ENCODE measurements at places on chromosomes 1 and 21.

GRCh38 chr1:204852854-204853253 is 17.8 kb upstream of the NFASC start:
- no peak for DNase-seq

DNA sequence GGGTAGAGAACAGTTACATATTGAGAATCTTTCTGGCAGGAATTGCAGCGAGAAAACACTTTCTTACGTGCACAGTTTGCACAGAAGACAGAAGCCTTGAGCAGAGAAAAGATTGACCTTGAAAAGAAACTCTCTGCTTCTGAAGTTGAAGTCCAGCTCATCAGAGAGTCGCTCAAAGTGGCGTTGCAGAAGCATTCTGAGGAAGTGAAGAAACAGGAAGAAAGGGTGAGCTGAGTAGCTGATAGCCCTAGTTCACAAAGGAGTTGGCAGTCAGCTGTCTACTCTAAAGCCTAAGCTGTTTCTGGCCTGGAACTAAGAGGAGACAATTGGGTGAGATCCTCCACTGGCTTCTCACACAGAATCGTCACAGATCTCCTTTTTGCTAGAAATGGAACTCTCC is 20.3 kb upstream of the SH3BGRL3 start:
- no peak for DNase-seq

DNA sequence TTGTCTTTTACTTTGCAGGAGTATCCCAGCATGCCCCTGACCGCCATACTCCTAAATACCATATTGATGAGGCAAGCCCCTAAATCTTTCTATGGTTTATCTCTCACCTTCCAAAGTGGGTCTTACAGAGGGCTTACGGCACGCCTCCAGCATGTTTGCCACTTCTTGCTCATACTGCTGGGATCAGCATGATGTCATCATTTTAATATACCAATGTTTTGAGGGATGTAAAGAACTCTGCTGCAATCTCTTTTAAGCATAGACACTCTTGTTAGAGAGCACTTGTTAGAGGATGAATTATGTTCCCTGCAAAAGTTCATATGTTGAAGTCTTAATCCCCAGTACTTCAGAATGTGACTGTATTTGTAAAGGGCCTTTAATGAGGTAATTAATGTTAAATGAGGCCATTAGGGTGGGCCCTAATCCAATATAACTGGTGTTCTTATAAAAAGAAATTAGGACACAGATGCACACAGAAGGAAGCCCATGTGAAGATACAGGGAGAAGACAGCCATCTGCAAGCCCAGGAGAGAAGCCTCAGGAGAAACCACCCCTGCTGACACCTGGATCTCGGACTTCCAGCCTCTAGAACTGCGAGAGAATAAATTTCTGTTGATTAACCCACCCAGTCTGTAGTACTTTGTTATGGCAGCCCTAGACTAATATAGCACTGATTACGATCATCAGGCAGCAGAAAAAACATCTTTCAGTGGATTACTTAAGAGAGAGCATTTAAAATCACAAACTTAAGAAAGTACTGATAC is 16.4 kb upstream of the ABCB10 start:
- no peak for DNase-seq

- peak; percentile 45 for DNase-seq
These were observed 59.6 kb downstream of the VPS26C start for GRCh38 chr21:37207441-37208009.

DNA sequence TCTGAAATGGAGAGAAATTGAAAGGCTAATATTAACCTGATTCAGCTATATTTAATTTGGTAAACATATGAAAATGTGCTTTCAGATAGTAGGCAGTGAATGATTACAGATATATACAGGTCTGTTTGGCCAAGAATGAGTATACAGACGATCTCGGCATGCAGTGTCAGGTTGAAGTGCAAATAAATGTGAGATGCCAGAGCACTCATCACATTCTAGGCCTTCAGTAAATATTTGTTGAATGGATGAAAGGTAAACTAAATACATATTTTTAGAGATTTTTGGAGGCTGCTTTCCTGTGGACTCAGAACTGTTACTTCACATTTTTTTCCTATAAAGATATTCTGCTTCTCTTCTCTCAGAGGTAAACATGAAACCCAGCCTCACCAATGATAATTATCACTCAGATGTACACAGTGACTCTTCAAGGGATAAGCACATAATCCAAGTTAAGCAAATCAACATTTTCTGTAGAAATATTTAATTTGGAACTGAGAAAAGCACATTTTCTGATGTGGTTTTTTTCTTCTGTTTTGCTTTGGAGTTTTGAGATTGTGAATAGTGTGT is 702.9 kb downstream of the BRINP3 start:
- no peak for DNase-seq

GRCh38 chr1:23718482-23718881 is 24.8 kb upstream of the ELOA start:
- peak; percentile 13 for DNase-seq

- no peak for DNase-seq
These were observed 4.4 kb downstream of the MAD2L2 start for GRCh38 chr1:11676386-11677103.

DNA sequence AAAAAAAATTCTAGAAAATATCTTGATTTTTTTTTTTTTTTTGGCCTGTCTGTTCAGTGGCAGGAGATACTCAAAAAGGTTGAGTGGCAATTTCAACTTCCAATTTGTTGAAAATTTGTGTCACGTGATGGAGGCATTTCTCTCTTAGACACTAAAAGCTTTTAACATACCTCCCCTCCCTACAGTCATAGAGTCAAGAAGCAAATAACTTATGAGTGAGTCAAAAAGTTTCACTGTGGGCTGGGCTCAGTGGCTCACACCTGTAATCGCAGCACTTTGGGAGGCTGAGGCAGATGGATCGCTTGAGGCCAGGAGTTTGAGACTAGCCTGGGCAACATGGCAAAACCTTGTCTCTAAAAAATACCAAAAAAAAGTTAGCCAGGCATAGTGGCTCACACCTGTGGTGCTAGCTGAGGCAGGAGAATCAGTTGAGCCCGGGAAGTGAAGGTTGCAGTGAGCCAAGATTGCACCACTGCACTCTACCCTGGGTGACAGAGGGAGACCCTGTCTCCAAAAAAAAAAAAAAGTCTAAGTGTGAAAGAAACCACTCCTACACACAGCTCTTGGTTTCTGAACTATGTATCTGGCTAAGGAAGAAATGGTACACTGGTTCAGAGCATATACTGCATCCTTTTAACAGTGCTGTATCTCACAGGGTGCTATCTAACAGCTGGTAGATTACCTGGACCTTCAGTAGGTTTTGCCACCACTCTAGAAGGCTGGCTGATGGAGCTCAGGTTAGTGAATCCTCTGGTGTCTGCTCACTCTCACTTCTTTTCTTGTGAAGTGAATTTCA is 11.6 kb upstream of the BSDC1 start:
- DNase-seq = no peak

- DNase-seq = no peak
These were observed 4.1 kb upstream of the LENEP start for GRCh38 chr1:154989195-154989860.

DNA sequence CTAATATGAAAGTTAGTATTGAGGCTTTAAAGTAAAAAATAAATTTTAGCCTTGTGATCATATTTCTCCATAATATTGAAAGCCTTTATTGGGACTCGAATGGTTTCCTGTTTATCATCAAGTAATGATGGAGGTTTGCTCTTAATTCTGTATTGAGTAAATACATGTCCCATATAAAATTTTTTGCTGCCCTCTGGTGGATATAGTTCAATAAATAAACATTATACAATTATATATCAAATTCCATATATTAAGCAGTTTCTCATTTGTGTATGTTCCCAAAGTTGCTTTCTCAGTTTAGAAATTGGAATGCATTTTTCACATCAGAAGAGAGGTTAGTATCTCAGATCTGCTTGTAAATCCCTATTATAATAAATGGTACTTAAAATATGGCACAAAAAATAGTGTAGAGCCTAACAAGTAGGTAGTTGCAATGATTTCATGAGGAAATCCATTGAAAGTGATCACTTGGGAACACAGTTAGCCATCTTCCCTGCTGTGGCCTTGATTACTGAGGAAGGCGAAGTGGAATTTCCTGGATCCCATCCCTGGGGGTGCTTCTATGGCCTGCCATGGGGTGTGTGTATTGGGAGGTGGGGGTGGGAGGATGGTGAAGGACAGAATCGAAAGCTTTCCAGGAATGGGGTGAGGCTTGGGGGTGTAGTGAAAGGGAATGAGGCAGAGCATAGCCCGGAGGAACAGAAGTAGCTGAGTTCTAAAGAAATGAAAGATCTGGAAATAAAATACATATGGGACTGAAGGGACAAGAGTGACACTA is 84.1 kb upstream of the C21orf91 start:
- peak; percentile 71 for DNase-seq

DNA sequence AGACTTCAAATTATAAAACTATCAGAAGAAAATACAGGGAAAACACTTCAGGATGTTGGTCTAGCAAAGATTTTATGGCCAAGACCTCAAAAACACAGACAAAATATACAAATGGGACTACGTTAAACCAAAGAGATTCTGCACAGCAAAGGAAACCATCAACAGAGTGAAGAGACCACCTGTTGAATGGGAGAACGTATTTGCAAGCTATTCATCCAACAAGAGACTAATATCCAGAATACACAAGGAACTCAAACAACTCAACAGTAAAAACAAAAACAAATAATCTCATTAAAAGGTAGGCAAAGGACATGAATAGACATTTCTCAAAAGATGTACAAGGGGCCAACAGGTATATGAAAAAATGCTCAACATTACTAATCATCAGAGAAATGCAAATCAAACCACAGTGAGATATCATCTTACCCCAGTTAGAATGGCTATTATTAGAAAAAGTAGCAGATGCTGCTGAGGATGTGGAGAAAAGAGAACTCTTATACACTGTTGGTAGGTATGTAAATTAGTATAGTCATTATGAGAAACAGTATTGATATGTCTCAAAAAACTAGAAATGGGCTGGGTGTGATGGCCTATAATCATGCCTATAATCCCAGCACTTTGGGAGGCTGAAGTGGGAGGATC is 112.6 kb downstream of the LRIG2 start:
- no peak for DNase-seq

DNA sequence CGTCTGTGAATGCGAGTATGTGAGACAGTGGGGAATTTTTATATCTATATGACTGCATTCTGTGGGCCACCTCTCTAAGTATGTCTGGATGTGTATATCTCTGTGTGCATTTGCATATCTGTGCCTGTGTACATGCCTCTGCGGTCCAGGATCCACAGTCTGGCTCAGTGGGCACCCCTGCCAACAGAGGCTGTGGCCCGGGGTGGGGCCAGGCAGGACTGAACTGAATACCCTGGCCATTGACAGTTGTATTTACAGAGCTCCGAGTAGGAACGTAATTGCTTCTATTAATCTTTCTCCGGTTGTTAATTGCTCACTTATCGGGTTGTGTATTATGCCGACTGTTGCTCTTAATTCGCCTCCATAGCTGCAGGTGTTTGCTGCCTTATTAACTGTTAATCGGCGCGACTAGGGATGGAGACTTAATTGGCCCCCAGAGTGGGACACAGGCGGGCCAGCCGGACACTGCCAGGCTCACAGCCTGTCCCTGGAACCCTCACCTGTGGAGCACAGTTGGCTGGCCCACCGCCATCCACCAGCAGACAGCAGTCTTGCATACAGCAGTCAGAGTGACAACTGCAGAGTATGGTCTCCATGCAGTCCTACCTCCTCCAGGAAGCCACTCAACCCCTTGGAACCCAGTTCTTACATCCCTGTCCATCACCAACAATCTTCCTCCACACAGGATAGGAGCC is 22.4 kb upstream of the ADGRB2 start:
- DNase-seq = no peak

DNA sequence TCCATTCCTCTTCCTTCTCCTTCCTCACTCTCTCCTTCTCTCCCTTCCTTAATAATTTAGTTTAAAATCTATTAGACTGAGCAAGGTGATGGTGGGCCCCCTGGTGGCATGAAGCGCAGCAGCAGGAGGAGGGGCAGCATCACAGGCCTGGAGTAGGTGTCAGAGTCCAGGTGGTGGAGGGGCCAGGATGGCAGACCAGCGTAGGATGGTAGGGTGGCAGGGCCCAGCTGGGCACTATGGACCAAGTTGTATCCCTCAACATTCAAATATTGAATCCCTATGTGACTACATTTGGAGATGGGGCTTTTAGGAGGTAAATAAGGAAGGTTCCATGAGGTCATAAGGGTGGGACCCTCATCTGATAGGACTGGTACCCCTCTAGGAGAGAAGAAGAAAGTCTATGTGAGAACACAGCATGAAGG is 61.0 kb downstream of the WDR4 start:
- DNase-seq = peak; percentile 60

GRCh38 chr1:162228586-162228985 is 148.1 kb downstream of the SPATA46 start:
- DNase-seq = no peak

GRCh38 chr1:183435497-183435896 is 17.3 kb upstream of the NMNAT2 start:
- no peak for DNase-seq

- no peak for DNase-seq
These were observed 194.7 kb downstream of the AK5 start for GRCh38 chr1:77476475-77476874.

- no peak for DNase-seq
These were observed 78.1 kb downstream of the KIF26B start for GRCh38 chr1:245232931-245233330.

DNA sequence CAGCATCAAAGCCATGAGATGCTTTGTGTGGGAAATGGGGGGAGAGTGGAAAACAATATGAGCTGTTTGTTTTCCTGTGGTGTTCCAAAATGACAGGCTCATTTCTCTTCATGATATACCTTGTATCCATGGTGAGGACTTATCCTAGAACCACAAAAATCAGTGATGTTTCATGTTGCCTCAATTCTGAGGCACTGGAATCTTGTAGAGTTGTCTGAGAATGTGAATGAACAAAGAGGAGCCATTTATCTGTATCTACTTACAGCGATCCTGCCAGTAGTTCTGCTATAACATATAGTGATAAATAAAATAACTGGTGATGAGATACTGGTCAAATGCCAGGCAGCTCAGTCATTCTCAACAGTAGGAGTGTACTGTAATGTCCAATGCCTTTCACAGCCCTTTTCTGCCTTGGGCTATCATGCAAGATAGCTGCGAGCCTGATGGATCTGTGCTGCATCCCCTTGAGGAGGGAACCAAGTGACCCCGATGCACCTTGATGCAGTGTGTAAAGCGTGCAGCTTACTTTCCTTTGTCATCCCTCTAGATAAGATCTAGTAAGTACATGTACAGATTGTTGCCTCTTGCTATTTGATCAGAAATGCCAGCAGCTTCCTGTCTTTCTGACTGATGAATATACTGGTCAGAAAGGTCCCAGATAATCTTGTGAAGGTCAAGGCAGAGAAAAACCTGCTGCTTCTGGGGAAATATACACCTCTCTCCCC is 52.8 kb downstream of the SLC44A3 start:
- no peak for DNase-seq

GRCh38 chr21:40863839-40864238 is 16.9 kb upstream of the DSCAM start:
- DNase-seq = no peak

GRCh38 chr1:209023790-209024189 is 559.7 kb upstream of the CAMK1G start:
- no peak for DNase-seq

GRCh38 chr1:221805121-221805520 is 63.2 kb upstream of the DUSP10 start:
- DNase-seq = no peak
